ENCODE measurements at places on chromosomes 16 and 17.

GRCh38 chr17:4170639-4171280, 27.8 kb downstream of the CYB5D2 start:
- no peak for DNase-seq

DNA sequence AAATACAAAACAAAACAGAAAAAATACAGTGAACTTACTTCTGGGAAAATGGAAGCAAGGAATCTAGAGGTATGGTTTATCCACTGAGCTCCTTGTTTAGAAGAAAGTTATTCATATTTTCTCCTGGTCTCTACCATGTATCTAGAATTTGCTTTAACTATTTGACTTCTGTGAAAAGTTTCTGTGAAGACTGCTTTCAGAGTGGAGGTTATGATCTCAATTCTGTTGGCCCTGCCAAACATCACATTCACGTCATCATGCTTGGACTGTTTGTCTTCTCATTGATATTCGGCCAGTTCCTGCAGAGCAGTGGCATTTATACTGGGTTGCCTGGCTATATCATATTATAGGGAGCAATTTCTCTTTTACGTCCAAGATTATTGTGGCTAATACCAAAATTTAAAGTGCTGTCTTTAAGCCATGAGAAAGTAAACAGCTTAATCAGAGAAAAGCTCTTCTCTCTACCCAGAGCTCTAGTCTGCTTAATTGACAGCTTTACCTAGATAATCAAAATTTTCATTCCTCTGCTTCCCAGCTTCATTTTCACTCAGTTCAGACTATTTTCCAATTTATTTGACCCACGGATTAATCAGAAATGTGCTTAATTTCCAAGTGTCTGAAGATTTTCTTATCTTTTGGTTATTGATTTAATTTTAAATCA, at the start of gene ABCA8:
TSS of gene ABCA8 (minus strand) at position 212 of the 661 bp plus-strand sequence. CDS start 13,358 bp downstream, outside the sequence.
- no peak for DNase-seq

DNA sequence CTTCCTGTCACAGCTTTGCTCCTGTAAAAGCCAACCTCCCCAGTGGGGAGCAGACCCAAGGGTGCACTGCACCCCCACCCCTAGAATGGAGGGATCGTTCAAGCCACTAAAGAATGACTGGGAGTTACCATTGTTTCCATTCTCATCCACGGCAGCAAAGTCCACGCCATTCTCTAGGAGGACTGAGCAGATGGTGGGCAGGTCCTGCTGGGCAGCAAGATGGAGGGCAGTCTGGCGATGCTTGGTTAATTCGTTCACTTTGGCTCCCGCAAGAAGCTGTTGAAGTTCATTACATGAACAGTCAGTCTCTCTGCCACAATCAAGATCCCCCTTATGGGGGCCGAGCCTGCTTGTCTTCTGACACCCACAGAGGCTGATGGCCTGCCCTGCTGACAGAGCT, 30.8 kb downstream of the CYB5D2 start:
- DNase-seq: no peak

- DNase-seq: no peak
These were observed 4.0 kb downstream of the BPTF start for GRCh38 chr17:67829331-67829730.

DNA sequence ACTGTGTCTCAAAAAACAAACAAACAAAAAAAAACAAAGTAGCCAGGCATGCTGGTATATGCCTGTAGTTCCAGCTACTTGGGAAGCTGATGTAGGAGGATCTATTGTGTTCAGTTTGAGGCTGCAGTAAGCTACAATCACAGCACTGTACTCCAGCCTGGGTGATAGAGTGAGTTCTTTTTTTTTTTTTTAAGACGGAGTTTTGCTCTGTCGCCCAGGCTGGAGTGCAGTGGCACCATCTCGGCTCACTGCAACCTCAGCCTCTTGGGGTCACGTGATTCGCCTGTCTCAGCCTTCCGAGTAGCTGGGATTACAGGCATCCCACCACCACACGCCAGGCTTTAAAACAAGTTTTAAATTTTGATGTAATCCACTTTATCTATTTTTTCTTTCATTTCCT, 80.2 kb upstream of the STAC2 start:
- no peak for DNase-seq

DNA sequence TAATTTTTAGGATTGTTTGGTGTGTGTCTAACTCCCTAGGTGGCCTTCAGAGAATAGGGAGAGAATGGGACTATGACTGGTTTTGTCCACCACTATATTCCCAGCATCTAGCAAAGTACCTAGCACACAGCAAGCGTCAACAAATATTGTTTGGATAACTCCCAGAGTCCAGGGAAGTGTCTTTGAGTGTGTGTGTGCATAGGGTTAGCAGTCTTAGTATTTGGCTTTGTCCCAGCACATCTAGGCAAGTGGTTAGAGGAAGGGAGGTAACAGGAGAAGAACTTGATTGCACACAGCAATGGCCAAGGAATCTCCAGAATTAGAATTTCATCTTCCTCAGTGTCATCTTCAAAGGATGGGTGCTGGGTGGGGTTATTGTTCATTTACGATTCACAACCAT, 385.4 kb upstream of the CDH5 start:
- no peak for DNase-seq

All from stimulated activated CD8-positive, alpha-beta memory T cell treated with anti-CD3 and anti-CD28 coated beads, Interleukin-15, amount 100 ng/mL, for 24 hours (primary cell).